ENCODE measurements at places on chromosomes 11 and 22. TPM values are rescaled to one million over a fixed set of nuclear protein-coding genes. Genes with fewer than 3 reads are reported as not detected.
A peak's percentile ranks its signal among the peaks of the same experiment; 100 is the strongest.

DNA sequence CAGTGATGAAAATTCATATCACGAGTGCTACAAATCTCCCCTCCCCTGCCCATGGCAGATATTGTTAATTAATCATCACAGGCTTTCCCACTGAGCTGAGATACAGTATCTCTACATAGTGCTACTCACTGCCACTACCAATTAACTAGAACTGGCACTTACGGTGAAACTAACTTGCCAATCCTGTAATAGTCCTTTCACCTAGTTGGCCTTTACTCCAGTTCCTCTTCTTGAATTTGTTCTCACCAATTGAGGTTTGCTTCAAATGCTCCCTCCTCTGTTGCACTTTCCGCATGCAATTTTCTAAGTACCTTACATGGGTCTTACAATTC is 11.9 kb upstream of the PRRG4 start:
- no peak for DNase-seq

CDC42BPG gene
- 0.16 TPM for total RNA-seq

GRCh38 chr11:134359646-134360045 is 27.9 kb downstream of the GLB1L2 start:
- peak; percentile 16 for DNase-seq

SORL1 gene
- 6.1 TPM for total RNA-seq

TBX10 gene
- total RNA-seq = 0.41 TPM

DNA sequence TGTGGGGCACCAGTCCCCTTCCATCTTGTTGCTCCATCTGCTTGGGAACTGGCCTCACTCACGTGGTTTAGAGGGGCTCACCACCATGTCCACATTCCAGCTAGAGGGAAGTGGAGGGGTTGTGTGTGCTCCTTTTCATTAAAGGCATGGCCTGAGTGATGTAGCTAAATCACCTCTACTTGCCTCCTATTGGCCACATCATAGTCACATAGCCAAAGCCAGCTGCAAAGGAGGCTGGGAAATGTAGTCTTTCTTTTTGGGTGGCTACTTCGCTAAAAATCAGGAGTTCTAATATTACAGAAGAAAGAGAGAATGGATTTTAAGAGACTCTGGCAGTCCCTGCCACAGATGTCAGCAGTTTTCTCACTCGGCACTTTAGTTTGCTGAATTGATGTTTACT is 63.0 kb upstream of the ALX4 start:
- DNase-seq = no peak

- DNase-seq = peak; percentile 45
Measured at GRCh38 chr11:130578738-130579368, 130.4 kb downstream of the ADAMTS15 start.

DNA sequence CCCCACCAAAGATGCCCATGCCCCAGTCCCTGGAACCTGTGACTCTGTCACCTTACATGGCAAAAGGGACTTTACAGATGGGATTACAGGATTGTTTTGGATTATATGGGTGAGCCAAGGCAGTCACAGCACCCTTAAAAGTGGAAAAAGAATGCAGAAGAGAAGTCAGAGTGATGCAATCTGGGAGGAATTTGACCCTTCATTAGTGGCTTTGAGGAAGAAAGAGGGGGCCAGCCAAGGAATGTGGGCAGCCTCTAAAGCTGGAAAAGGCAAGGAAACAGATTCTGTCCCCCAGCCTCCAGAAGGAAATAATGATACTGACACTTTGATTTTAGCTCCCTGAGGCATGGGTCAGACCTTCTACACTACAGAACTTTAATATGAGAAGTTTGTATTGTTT is 257.3 kb upstream of the ISX start:
- no peak for DNase-seq

LINC01488 gene
- 0.08 TPM for total RNA-seq

MAPK8IP1 gene
- 5.9 TPM for total RNA-seq

SLC25A45 gene
- 5.6 TPM for total RNA-seq

JAML gene
- 3.3 TPM for total RNA-seq

DNA sequence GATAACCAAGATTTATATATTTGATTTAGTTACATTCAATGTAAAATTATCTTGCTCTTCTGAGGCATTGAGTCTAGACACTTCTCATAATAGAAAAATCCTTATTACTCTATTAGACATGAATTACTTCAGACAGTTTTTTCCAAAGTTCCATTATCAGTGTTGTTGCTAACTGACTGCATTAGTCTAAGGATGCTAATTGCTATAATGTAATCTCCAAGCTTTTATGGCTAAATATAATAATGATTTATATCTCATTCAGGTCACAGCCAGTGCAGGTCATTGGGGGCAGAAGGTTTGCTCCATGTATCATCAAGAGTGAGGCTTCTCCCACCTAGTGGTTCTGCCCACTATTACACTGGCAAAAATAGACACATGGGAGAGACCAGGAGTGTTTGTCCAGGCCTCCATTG is 377.2 kb upstream of the DDI1 start:
- no peak for DNase-seq
